ENCODE measurements at places on chromosomes 16 and 17.

- no peak for DNase-seq
Measured at GRCh38 chr17:58575511-58575910, 61.1 kb upstream of the MTMR4 start.

GRCh38 chr16:67462279-67462655, 18.7 kb downstream of the ATP6V0D1 start:
- DNase-seq, result no peak

- no peak for DNase-seq
Measured at GRCh38 chr16:75322740-75323139, 71.3 kb upstream of the BCAR1 start.

DNA sequence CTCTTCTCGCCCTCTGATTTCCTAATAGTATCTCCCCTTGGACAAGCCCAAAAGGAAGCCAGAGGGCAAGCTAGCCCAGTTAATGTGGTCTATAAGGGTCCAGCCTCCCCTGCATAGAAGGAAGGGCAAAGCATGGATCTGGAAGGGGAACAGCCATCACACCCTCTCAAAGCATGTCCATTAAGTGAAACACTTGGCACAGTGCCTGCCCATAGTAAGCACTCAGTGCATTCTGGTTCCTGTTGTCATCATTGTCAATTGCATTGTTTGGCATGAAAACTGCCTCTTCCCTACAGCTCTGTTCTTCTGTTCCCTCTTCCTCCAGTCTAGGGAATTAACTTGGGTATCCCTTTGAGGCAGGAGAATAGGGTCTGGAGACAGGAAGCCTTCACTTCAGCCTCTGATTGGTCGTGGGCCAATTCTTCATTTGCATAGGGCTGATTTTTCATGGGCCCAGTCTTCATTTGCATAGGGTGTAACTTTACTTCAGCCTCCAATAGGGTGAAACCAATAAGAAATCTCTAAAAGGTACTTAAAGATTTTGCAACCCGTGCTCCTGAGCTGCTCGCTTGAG, 81.4 kb downstream of the C17orf67 start:
- DNase-seq, result no peak

- no peak for DNase-seq
Measured at GRCh38 chr16:46790599-46791270, 40.2 kb downstream of the C16orf87 start.

DNA sequence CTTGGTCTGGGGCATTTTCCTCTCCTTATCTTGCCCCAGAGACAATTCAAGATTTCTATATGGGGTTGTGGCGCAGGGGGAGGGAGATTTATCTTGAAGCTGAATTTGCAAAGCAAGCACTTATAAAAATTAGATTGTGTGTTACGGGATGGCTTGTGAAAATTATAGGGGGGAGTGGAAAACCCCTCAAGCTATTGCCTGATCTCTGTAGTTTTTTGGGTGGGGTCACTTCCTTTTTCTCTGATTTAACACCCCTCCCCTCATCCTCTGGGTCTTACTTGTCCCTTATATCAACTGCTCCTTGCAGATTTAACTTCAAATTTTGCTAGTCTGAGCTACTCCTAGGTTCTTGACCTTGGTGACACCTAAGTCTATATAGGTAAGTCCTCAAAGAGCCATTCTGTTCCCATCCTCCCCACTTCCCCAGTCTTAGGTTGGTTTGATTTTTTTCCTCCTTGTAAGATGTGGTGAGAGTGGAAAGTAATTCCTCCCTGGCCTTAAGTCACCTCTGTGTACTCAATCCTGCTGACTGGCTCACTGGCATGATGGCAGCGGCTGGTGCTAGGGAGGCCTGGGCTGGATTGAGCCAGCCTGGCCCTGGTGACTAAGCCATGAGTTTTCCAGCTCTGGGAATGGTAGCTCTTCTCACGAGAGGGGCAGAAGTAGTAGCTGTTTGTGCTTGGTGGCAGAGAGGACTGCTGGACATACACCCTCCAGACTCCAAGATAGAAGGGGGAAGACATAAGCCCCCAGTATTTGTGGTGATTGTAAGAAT, 2.3 kb downstream of the ARL4D start:
- no peak for DNase-seq

GRCh38 chr16:46954562-46954961, 18.9 kb downstream of the DNAJA2 start:
- DNase-seq, result no peak

GRCh38 chr17:53330756-53331155, 492.0 kb upstream of the KIF2B start:
- DNase-seq, result no peak

- DNase-seq, result peak; percentile 45
Measured at GRCh38 chr17:8057691-8058114, 18.8 kb downstream of the ALOX15B start.

- no peak for DNase-seq
Measured at GRCh38 chr17:79843816-79844800, 4.9 kb upstream of the CBX4 start.

DNA sequence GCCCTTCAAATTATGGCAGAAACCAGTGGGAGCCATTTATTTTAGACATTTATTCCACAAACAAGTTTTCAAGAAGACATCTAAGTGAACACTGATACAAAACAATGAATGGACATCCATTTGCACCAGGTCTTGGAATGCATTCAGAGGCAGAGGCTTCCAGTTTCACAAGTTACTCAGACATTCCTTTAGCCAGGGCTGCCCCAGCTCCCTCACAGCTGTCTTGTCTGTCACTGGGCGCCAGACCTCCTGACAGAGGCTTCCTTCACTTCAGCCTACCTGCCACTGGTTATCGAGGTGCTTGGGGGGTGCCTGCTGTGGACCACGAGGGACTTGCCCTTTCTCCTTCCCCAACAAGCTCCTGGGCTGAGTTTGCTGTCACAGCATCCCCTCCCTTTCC, 19.2 kb downstream of the AQP8 start:
- DNase-seq, result no peak

GRCh38 chr16:4550591-4550990, 5.5 kb upstream of the C16orf96 start:
- no peak for DNase-seq

DNA sequence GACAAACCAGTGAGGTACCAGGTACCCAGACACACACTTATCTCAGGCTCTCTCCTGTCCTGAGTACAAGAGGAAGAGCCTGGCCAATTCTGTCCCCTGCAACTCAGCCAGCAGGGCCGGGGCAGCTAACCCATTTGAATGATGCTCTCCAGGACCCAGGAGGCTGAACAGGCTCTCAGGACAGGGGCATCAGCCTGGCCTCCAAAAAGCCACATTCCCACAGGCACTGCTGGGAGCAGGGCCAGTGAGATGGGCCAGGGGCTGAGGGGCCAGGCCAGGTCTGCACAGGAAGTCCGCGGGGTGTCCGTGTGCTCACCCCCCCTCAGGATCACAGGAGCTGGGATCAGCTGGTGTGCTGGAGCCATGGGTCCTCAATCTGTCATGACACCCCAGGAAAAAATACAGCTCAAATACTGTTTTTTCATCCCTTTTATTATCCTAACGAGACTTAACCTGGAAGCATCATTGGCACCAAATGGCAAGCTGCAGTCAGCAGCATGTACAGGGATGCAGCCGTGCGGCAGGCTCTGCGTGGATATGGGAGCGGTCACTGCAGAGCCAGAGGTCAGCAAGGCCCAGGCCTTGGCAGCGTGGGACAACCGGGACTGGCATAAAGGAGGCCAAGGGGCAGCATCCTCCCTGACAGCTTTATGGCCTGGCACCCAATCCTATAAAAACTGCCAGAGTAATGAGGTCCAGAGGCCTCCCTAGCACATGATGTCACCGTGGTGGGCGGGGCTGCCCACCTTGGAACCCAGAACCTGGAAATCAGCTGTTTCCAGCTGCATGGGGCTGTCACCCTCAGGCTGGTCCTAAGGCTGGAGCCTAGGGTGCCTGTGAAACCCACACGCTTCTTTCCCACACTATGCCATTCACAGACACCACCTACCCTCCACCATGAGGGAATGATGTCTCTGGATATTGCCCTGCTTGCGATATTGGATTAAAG, 276.7 kb downstream of the C16orf95 start:
- DNase-seq, result no peak

GRCh38 chr17:1714980-1715802, 5.0 kb upstream of the TLCD2 start:
- DNase-seq, result peak; percentile 57

GRCh38 chr17:18257268-18257981, 1.1 kb downstream of the FLII start:
- no peak for DNase-seq

- no peak for DNase-seq
Measured at GRCh38 chr16:61555718-61556441, 480.4 kb downstream of the CDH8 start.

GRCh38 chr17:37726891-37727675, 17.8 kb downstream of the HNF1B start:
- DNase-seq, result no peak

GRCh38 chr16:3292604-3293003, 9.3 kb downstream of the ZNF263 start:
- no peak for DNase-seq

- DNase-seq, result no peak
Measured at GRCh38 chr16:15518381-15519351, 84.3 kb downstream of the BMERB1 start.

DNA sequence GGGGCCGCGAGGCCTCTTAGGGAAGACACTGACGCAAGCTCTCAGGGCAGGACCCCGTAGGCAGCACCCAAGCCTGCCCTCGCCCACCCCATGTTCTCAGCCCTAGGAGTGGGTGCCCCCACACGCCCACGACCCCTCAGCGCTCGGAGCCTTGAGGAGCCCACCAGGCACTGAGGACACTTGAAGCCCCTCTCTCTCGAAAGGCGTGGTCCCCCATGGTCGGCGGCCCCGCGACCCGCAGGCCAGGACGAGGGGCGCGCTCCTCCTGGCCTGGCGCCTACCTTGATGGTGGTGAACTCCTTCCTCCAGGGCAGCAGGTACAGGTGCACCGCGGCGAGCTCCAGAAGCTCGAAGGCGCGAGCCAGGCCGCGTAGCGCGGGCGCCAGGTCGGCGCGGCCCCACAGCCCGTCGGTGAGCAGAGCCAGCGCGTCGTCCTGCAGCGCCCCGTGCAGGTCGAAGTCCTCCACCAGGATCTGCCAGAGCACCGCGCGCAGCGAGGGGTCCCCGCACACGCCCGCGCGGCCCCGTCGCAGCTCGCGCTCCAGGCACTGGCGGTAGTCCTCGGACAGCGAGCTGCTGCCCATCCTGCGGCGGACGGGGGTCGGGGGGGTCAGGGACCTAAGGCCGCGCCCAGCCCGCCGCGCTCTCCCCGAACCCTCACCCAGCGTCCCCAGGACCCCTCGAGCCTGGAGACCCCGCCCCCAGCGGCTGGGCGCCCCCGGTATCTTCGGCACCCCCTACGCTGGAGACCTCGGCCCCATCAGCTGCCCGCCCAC, 668 bp downstream of the SPATA2L start:
- peak; percentile 70 for DNase-seq

DNA sequence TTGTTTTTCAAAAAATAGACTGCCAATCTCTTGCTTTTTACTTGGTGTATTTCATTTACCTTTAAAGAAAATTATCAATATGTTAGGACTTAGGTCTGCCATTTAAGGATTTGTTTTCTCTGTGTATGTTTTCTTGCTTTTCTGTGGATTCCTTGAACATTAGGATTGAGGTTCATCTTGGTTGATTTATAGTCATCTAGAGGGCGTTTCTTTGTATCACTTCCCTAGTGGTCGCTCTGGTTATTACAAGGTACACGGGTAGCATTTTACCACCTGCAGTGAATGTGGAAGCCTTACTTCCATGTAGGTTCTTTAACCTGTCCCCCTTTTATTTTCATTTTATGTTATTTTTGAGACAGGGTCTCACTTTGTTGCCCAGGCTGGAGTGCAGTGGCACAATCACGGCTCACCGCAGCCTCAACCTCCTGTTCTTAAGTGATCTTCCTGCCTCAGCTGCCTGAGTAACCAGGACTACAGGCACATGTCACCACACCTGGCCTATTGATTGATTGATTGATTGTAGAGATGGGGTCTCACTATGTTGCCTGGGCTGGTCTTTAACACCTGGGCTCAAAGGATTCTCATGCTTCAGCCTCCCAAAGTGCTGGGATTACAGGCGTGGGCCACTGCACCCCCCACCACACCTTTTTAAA, 35.2 kb upstream of the CBX4 start:
- DNase-seq, result no peak

DNA sequence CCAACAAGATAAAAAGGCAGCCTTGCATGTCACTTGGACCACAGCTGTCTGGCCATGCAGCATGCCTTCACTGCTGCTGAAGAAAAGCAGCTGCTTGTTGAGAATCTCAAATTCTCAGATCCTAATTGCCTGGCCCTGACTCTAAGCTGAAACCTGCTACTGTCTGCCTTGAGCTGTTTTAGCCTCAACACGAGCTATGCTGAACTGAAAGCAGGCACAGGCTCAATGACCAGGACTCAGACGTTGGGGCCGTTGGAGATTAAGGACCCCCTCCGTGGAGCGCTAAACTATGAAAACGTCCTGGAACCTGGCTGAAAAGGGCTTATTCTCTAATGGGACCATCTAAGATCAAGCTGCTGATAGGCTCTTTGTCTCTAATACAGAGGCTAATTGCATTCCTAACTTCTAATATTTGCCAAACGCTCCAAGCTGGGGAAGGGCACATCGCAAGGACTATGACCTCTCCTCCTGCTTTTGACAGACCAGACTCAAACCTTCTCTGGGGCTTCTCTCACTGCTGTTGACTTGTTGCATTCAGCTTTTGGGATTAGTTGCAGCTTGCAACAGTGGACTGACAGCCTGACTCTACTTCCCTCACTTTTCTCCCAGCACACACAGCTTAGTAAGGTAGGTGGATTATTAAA, 4.6 kb upstream of the PLK1 start:
- no peak for DNase-seq

GRCh38 chr17:70636517-70637133, 467.3 kb downstream of the KCNJ2 start:
- DNase-seq, result no peak

- no peak for DNase-seq
Measured at GRCh38 chr17:34434052-34434451, 71.0 kb upstream of the CCL1 start.

DNA sequence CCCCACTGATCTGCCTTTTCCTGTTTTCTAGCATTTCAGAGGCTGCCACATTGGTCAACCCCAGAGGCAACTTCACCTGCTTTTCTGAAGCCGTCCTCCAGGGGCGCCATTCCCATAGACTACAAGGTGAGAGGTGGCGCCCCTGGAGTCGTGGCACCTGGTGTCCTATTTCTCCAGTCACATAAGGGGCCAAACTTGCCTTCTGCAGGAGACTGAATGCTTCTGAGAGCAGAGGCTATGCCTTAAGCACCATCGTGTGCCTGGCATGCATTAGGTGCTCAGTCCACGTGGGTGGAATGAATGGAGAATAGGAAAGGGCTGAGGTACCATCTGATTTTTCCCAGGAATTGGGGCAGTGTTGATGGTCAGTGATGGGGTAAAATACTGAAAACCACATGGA, 164.8 kb downstream of the HAPSTR1 start:
- no peak for DNase-seq

Data from activated T-cell treated with anti-CD3 and anti-CD28 coated beads, Interleukin-2, amount 50 U/mL, for 1 hour (primary cell).